Neuronal stem cell (in vitro differentiated cells): ENCODE measurements at places on chromosomes 7 and 10.

DNA sequence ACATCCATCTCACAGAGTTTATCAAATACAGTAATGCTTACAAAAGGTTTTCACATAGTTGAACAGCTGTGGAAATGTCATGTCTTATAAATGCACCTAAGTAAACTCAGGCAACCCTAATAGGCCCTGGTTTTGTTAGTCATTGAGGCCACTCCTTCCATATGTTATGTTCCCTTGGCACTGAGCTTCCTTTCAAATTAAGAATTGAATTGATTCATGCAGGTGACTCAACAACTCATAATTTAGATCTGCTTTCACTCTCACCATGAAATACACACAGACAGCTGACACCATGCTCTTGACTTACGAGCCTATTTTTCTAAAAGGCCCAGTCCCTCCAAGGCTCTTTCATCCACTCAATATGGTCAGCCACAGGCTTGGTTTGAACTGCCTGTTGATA lies 476.9 kb downstream of the KCNMA1 start:
- no peak for DNase-seq

DNA sequence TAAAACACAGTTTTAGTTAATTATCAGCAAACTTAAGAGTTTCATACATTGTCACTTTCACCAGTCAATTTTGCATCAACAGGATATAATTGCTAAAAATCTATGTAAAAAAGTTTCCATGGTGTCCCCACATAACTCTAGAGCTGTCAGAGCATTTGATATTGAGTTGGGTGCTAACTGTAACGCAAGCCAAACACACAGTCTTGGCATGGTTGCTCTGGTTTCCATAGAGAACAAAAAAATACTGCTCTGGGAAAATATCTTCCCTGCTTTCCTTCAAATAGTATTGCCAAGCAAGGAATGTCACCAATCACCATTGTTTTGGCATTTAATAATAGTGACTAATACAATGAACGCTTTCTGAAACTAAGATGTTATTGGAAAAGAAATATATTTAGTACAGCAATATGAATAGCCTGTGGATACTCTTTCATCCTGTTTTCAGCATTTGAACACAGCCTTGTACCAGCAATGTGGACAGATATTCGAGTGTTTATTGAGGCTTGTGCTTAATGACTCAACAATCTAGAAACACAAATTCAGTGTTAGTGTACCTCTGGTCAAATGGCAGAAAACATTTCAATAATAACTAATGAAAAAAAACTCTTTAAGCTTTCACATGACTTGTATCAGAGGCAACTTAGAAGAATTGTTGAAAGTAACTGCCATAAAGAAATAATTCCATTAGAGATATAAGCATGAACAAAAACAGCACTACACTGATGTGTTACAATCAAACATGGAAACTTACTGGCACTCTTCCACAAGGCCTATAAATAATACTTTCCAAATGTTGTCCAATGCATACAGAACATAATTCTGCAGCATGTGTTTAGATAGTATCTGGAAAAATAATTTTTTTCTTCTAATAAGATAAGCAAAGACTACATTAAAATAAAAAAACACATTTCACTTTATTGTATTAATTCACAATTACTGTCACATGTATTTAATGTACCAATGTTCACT lies 1469.5 kb upstream of the CELF2 start:
- no peak for DNase-seq

GRCh38 chr10:43712821-43713584 lies 64.3 kb upstream of the ZNF32 start:
- DNase-seq: no peak

GRCh38 chr10:106672517-106673175 lies 491.9 kb downstream of the SORCS1 start:
- no peak for DNase-seq

- no peak for DNase-seq
Observed at GRCh38 chr10:129859536-129859935, 104.5 kb downstream of the EBF3 start.

- no peak for DNase-seq
Observed at GRCh38 chr7:28069807-28070206, 110.8 kb downstream of the JAZF1 start.

DNA sequence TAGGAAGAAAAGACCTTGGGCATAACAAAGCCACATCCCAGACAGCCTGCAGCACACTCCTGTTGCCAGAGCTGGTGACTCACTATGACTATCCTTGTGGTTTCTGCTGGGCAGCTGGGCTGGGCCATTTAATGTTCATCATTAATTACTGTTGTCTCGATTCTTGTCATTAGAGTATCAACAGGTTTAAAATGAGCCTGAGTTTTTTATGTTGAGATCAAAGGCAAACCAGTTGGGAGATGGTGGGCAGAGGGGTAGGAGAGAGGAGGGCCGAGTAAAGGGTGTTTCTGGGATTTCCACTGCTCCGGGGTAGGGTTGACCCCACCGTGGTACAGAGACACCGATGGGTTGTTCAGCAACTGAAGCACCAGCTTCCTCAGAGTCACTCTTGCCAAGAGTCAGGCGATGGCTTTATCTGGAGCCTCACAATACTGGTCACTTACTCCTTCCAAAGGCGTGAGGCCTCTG lies 128.7 kb upstream of the LYZL1 start:
- DNase-seq: no peak

- no peak for DNase-seq
Observed at GRCh38 chr7:1324028-1324900, 91.6 kb downstream of the UNCX start.

DNA sequence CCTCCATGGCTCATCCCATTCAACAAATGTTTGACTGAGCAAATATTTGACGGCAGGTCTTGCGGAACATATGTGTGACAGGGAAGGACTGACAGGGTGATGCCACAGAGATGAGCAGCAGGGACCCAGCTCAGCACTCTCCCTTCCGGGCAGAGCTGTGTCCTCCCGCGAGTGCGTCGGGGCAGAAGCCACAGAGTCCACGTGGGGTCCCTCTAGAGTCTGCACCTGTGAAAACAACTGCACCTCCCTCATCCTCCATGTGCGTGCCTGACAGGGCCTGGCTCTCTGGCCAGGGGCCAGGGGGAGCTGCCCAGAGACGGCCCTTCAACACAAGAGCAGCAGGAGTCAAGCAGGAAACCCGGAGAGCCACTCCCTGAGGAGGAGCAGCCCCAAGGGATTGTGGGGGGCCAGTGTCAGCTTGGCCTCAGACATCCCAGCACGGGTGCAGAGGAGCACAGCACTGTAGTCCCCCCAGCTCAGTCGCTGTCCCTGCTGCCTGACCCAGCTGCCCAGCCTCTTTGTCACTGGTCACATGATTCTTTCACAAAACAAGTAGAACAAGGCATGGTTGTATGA lies 83.6 kb upstream of the TMEM72 start:
- no peak for DNase-seq

DNA sequence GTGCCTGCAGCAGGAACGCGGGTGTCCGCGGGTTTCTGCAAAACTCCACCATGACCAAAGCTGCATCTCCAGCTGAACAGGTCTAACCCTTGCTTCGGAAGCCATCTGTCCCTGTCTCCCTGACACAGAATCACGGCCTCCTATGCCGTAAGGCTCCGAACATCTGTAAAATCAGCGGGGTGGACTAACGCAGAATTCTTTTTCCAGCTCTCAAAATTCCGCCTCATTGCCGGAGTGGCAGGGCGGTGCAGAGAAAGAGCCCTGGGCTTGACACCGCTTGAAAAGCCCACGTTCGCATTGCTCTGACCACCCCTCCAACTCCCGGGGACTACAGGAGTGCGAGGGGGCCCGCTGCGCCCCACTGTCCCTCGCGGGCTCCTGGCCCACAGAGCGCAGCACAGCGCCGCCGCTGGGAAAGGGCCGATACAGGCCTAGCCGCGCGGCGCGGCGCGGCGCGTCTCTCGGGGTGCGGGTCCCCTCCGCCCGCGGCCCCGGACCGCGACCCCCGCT lies 409 bp downstream of the DNMBP start:
- DNase-seq: no peak

- DNase-seq: no peak
Observed at GRCh38 chr10:51462076-51462779, 237.2 kb downstream of the CSTF2T start.

DNA sequence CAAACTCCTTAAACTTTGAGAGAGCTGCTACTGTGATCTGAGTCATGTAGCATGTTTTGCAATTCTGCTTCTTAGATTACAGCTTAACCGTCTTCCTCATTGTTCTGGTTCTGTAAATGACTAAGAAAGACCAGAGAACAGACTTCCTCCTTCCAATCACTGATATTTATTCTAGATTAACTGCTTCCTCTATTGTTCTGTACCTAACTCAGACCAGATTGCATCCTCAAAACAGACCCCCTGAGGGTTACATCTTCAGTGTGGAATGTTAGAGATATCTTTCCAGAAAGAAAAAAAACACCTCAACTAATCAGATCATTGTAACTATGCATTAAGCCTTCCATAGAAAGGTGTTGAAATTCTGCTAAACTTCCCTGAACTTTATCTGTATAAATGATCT lies 5.7 kb upstream of the PIP start:
- DNase-seq: no peak

GRCh38 chr10:15783941-15784636 lies 64.4 kb upstream of the ITGA8 start:
- no peak for DNase-seq

- DNase-seq: no peak
Observed at GRCh38 chr7:129764247-129765084, 152.9 kb downstream of the NRF1 start.

DNA sequence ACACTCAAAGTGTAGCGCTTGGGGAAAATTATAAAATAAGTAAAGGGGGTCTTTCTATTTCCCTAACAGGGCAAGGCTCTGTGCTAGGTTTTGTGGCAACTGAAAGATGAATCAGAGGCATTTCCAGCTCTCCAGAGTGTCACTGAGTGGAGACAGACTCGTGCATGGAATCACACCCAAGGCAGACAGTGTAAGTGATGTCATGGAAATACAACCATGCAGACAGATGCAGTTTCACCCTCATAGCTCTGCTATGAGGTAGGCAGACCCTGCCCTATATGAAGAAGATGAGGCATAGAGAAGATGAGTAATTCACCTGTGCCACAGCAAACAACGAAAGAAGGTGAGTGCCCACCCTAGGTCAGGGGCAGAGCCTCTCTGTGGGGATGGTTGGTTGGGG lies 57.2 kb upstream of the PITRM1 start:
- no peak for DNase-seq

GRCh38 chr10:62763155-62763554 lies 41.4 kb upstream of the ADO start:
- DNase-seq: no peak

GRCh38 chr7:43735802-43736603 lies 6.7 kb upstream of the COA1 start:
- no peak for DNase-seq

DNA sequence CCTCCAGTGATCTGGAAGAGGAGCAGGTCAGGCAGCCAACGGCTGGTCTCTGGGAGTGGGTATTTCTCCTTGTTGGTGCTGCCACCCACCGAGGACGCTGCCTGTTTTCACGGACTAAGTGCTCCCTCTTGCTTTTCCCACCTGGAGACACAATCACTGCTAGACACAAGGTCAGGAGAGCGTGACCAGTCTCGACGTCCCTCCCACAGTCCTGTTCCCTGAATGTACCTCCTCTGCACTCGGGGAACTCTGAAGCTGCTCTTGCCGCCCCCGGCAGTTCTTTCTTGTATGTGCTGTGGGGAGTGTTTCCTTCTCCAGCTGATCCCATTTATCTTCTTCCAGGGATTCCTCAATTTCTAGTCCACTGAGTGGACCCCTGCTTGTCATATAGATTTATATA lies 89.4 kb downstream of the CYTH3 start:
- DNase-seq: no peak

DNA sequence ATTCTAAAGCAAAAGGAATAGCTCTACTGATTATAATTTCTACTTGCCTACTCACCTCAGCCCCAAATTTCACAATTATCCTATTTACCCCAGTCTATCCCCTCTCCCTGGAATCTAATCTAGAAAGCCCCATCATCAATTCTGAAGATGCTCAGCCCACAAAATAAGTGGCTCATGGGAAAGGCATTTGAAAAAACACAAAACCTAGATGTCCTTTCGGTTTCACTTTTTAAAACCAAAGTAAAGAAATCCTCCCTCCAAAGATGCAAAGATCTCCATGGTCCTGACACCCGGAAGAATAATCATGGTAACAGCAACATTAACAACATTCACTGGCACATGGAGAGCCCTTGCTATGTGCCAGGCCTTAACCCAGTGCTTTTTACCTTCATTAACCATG lies 224.8 kb downstream of the FGFR2 start:
- no peak for DNase-seq

DNA sequence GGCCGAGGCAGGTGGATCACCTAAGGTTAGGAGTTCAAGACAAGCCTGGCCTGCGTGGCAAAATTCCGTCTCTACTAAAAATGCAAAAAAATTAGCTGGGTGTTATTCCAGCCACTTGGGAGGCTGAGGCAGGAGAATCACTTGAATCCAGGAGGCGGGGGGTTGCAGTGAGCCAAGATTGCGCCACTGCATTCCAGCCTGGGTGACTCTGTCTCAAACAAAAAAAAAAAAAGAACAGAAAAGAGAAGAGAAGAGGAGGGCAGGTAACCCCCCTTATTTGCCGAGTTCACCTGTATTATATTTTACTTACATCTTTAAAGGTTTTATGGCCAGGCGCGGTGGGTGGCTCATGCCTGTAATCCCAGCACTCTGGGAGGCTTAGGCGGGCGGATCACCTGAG lies 91.7 kb downstream of the RNF216 start:
- no peak for DNase-seq

- DNase-seq: no peak
Observed at GRCh38 chr7:24707988-24708615, 49.2 kb downstream of the GSDME start.

- no peak for DNase-seq
Observed at GRCh38 chr7:139065323-139065722, 29.5 kb upstream of the ZC3HAV1L start.

DNA sequence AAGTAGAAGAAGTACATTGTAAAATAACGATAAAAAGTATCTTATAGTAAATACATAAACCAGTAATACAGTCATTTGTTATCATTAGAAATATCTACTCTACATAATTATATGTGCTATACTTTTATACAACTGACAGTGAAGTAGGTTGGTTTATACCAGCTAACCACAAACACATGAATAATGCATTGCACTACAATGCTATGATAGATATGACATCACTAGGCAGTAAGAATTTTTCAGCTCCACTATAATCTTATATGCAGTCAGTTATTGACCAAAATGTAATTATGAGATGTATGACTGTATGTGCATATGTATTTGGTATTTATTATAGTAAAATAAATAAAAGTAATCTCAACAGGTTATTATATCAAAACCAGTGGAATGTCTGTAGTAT lies 23.4 kb upstream of the SGCE start:
- no peak for DNase-seq

DNA sequence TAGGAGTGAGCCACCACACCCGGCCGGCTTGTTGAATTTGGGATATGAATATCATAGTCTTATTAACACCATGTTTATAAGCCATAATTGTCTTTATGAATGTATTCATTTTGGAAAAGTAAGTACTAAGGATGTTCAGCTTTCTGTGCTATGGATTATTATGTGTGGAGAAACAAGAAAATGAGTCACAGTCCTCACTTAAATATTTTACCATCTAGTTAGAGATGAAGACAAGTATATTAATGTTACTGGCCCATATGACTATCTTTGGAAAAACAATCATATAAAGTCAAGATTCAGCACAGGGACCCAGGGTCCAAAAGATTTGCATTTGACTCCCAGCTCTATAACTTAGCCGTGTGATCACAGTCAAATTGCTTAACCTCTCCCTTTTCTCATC lies 9.8 kb upstream of the TOMM7 start:
- DNase-seq: no peak

- DNase-seq: no peak
Observed at GRCh38 chr7:150860978-150861295, 8.6 kb downstream of the AOC1 start.

- DNase-seq: no peak
Observed at GRCh38 chr10:33664070-33664469, 329.6 kb upstream of the NRP1 start.

- DNase-seq: no peak
Observed at GRCh38 chr10:96416643-96417042, 57.8 kb upstream of the OPALIN start.
